ENCODE measurements at places on chromosomes 1 and 21.

GRCh38 chr1:187621951-187622350, 793.2 kb downstream of the PLA2G4A start:
- DNase-seq = no peak

DNA sequence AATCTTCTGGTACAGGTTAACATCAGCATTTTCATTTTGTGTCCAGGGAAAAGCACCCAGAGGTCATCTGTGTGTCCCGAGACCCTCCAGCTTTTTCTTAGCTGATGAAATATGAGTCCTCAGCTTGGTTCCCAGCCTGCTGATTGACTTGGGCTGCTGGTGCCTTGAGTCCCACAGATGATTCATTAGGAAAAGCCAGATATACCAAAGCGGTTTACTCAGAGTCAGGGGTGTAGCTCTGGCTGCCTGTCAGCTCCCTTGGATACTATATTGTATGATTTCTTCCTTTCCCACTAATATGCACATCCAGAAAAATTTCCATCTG, 43.7 kb upstream of the MAB21L3 start:
- no peak for DNase-seq

DNA sequence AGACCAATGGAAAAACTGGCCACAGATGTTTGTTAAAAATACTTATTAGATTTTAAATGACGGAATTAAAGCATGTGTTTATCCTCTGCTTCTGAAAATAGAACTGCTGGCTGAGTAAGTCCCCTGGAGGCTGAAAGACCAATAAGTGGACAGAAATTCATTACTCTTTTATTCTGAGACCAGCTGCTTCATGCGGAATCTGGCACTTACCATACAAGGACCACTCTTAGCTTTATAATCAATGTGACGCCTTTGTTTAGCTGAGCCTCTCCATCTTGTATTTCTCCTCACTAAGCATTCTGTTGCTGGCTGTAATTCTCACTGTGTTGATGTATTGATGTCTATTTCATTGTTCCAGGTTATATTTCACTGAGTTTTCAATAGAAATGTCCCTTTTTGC, 6.3 kb upstream of the EXO1 start:
- no peak for DNase-seq

- no peak for DNase-seq
These were observed 46.5 kb downstream of the ZNHIT6 start for GRCh38 chr1:85661767-85662166.

All from iPS DF 19.7 (cell line).